ENCODE measurements at places on chromosomes 3 and 15. TPM values are rescaled to one million over a fixed set of nuclear protein-coding genes. Genes with fewer than 3 reads are reported as not detected.

MB21D2 gene
- 4.6 TPM for total RNA-seq

TTLL13 gene
- 0.57 TPM for total RNA-seq

DTWD1 gene
- 17.6 TPM for total RNA-seq

MYL3 gene
- 0.07 TPM for total RNA-seq

EPHA3 gene
- not detected for total RNA-seq

HYAL3 gene
- 9.7 TPM for total RNA-seq

ZNF80 gene
- total RNA-seq, result not detected

ZCWPW2 gene
- total RNA-seq, result not detected

GRAMD1C gene
- total RNA-seq, result 0.46 TPM

SH3GL3 gene
- 0.25 TPM for total RNA-seq
